NCI-H2029 (cell line): ENCODE measurements at places on chromosomes 1 and 21.

DNA sequence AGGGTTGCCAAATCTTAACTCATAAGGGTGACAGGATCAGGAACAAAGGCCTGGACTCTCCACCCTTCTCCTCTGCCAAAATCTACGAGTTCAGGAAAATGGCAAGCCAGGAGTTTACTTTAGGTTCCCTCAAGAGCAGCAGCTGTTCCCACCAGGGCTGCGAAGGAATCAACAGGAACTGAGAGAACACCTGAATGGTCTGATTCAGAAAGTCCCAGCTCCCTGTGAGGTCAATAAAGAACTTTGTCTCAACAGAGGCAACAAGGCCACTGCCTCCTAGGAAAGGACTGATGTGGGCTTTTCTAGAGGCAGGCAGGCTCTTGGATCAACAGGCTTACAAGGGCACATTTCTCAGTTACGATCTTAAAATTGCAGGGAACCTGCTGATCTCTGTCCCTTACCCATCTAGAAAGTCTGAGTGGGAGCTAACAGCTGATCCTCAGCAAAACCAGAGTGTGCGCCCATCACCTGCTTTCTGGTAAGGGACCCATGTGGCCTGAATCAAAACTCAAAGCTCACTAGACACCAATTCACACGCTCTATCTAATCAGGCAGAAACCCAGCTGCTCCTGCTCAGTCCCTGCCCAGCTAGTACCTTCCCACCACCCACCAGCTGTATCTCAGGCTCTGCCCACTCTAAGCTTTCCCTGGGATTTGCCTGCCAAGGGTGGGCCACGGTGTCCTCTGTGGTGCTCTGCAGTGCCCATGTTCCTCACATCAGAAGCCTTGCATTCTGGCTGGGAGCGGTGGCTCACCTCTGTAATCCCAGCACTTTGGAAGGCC, 83.1 kb downstream of the CAPZB start:
- no peak for DNase-seq

GRCh38 chr1:44775930-44776729, 790 bp downstream of the RPS8 start:
- no peak for DNase-seq

GRCh38 chr1:201545851-201546492, 7.0 kb downstream of the NAV1 start:
- DNase-seq = no peak

DNA sequence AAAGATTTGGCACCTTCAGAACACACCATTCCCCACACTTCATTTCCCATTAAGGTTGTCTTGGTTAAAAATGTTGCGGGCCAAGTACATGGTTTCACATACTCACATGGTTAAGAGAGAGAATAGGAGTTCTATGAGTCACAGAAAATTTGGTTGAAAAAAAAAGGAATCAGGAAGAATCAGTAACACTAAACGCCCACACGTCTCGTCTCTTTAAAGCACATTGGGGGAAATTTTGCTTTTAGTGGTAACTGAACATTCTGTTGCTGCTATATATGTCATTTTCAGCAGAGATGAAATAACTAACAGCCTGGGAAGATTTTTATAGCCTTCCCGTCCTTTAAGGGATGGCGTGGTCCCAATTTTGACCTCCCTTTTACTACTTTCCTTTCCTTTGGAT, 132.9 kb upstream of the ERG start:
- no peak for DNase-seq

- DNase-seq = no peak
Measured at GRCh38 chr1:182684116-182684828, at the start of gene RGS8. Gene RGS8 (minus strand): TSS chr1:182684587. CDS start chr1:182669649, 14,938 bp downstream.

- DNase-seq = no peak
Measured at GRCh38 chr1:112723511-112723839, 8.3 kb upstream of the PPM1J start.

DNA sequence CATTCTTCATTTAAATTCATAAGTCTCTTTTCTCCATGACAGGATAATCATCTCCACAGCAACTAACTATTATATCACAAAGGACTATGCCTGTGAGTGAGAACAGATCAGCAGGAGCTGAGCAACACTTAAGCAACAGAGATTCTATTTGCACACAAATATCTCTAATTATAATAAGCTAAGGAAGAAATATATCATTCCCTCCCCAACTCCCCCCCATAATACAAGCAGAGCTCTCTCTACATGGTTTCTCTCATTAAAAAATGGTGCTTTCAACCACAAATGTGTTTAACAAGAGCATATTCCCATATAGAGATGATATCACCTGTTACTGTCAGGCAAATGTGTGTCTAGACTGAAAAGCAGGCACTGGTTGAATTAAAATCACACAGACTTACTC, 34.5 kb upstream of the NIBAN1 start:
- no peak for DNase-seq

DNA sequence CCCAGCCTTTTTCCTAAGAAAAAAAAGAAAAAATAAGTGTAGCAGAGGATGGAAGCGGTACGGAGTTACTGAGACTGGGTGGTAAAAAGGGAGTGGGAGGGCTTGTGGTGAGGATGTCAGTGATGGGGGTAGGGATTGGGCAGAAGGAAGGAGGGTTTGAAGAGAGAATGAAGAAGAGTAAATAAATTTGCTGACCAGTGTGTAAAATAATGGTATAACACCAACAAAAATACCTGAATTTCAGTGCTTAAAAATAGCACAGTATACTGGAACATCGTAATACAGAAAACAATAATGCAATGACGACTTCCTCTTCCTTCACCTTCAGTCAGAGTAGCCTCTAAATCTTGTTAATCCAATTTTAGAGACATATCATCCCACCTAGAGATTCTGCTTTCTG, 18.8 kb upstream of the SYPL2 start:
- DNase-seq = no peak

DNA sequence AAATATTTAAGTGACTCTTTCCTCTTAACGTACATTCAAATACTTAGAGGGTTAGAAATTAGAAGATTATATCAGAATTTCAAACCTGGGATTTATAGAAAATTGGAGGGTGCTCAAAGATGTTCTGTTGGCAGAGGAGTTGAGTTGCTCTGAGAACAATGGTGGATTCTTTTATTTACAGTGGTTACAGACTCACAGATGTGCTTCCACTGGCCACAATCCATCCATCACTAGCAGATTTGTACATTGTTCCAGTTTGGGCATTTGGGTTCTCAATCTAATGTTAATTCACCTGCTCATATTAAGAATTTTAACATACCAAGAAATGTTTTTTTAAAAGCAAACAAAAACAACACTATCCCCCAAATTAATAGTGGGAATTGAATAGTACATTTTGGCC, 23.5 kb downstream of the DNAJC6 start:
- DNase-seq = no peak

GRCh38 chr1:213688655-213689054, 299.1 kb upstream of the PROX1 start:
- DNase-seq = no peak

DNA sequence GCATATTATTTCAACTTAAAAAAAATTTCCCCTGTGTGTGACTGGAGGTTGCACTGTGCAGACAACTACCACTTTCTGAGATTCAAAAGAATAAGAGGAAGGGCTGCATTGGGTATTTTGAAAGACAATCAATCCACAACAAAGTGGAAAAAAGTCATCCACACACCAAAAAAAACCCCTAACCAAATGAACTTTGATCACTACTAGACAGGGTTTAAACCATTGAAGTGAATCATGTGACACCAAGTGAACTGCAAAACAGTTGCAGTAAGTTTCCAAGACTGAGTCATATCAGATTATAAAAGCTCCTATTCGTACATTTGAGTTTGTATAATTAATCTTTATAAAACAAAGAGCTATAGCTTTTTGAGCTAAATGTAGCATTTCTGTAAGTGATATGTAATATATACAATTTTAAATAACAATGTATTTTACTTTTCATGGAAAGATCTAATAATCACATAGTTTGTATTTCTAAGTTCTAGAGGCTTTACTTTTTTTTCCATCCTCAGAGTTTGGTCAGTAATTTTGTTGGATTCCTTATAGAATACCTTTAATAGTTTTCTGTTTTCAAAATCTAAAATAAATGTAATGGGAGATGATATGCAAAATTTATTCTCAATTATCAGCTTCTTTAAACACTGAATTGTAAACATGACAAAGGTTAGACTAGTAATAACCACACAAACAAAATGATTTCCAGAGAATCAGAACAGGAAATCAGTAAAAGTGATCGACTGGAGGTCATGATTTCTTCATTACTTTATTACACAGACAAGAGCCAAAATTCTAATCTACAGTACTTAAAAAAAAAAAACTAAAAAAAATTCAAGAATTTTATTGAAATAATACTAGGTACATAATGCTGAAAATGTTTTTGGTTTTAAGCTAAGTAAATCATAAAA, 50.5 kb upstream of the GFI1 start:
- no peak for DNase-seq

- DNase-seq = no peak
Measured at GRCh38 chr1:224541901-224542630, 74.1 kb upstream of the CNIH3 start.

DNA sequence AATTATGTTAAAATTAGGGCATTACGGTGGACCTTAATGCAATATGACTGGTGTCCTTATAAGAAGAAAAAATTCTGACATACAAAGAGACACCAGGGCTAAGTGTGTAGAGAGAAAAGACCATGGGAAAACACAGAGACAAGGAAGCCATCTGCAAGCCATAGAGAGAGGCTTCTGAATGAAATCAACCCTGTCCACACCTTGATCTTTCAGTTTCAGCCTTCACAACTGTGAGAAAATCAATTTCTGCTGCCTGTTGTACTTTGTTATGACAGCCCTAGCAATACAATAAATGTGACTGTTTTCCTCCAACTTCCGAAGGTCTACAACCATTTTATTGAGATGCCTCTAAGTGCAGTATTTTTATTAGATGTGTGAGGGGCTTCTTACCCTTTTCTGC, 1407.2 kb downstream of the MRPL39 start:
- DNase-seq = no peak

- no peak for DNase-seq
Measured at GRCh38 chr1:32733582-32734321, 31.2 kb upstream of the SYNC start.

GRCh38 chr1:6179564-6180175, 451 bp downstream of the CHD5 start:
- DNase-seq = no peak

DNA sequence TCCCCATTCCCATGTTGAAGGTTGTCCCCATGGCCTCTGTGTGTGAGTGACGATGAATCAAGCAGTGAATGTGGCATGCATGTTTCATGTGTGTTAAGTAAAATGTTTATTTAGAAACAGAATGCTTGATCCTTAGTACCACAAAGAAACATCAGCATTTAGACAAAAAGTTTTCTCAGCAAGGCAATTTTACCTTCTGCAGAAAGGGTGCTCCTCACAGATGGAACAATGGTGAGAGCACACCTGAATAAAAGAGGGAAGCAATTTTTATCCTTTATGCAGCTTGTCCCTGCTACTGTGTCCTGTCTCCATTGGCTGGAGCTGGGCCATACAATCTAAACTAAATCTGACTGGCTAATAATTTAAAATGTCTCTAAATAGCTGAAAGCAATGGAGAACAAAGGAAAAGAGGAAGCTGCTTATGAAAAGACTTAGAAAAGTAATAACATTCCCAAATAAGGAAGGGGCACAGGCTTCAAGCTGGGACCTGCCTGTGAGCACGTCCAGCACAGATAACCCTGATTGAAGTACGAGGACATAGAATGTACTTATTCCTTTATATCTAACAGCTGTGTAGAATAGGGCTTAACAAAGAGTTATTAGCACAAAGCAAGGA, 8.4 kb upstream of the SMYD3 start:
- no peak for DNase-seq

- no peak for DNase-seq
Measured at GRCh38 chr1:3453891-3454810, at the start of gene ARHGEF16. Gene ARHGEF16 (plus strand): TSS chr1:3454665. CDS start chr1:3463085, 8,420 bp downstream.

DNA sequence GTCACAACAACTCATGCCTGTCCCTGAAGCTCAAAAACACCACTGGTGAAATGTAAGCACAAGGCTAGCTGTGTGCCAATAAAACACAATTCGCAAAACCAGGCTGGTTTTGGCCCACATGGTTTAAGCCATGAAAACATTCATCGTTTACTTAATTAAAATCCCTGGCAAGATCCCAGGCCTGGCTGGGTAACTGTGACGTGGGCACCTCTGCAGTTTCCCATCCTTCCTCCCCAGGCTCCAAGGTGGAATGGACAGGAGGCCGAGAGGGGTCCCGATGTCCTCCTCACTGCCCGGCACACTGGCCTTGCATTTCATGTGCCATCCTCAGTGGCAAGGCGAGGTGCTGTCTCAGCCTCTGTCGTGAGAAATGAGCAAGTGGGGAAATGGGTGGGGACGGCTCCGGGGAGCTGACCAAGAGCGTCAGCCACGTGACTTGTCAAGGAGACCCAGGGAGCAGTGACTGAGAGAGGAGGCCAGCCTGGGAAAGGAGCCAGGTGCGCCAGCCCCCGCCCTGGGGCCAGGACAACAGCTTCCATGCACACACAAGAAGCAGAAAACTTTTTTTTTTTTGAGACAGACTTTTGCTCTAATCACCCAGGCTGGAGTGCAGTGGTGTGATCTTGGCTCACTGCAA, 153.1 kb upstream of the RAB4A start:
- DNase-seq = peak; percentile 56

DNA sequence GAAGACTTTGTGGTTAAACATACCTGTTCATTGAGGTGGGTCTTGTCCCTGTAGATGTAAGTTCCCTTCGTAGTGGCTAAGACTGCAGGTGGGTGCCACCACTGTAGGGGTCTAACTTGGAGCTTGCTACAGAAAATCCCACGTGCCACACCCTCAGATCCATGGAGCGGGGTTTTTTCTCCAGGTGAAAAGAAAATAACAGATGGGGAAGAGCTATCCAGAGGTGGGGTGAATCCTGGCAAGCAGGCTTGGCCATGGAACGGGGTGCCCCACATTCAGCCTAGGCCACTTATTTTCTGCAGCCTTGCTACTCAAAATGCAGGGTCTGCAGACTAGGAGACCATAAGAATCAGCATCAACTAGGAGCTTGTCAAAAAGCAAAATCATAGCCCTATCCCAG, 24.0 kb downstream of the EXOC8 start:
- no peak for DNase-seq

GRCh38 chr1:43772978-43773377, 65.6 kb downstream of the ST3GAL3 start:
- no peak for DNase-seq

DNA sequence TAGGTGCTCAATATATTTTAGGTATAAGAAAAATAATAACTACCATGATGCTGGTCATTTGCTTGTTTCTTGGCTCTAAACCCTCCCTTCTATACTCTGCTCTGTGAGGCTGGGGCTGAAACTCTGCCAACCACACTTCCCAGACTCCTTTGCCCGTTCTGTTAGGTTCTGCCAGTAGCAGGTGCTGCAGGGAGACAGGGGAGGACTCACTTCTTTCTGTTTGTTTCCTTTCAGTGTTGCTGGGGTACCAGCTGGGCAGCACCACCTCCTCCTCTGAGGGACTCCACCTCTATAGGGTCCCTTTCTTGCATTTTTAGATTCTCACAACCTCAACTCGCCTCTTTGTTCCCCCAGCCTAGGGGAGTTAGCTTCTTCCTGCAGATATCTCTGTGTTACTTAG, 17.0 kb upstream of the SH2D2A start:
- DNase-seq = no peak

DNA sequence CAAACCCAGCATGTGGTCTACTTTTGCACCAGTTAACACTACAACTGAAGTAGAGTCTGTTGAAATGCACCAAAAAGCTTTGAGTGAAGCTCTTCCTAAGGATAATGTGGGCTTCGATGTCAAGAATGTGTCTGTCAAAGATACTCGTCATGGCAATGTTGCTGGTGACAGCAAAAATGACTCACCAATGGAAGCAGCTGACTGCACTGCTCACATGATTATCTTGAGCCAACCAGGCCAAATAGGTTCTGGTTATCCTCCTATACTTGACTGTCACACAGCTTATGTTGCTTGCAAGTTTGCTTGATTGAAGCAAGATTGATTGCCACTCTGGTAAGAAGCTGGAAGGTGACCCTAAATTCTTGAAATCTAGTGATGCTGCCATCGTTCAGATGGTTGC, 85.2 kb downstream of the DENND1B start:
- DNase-seq = no peak
